ENCODE measurements at places on chromosomes 4 and X.

DNA sequence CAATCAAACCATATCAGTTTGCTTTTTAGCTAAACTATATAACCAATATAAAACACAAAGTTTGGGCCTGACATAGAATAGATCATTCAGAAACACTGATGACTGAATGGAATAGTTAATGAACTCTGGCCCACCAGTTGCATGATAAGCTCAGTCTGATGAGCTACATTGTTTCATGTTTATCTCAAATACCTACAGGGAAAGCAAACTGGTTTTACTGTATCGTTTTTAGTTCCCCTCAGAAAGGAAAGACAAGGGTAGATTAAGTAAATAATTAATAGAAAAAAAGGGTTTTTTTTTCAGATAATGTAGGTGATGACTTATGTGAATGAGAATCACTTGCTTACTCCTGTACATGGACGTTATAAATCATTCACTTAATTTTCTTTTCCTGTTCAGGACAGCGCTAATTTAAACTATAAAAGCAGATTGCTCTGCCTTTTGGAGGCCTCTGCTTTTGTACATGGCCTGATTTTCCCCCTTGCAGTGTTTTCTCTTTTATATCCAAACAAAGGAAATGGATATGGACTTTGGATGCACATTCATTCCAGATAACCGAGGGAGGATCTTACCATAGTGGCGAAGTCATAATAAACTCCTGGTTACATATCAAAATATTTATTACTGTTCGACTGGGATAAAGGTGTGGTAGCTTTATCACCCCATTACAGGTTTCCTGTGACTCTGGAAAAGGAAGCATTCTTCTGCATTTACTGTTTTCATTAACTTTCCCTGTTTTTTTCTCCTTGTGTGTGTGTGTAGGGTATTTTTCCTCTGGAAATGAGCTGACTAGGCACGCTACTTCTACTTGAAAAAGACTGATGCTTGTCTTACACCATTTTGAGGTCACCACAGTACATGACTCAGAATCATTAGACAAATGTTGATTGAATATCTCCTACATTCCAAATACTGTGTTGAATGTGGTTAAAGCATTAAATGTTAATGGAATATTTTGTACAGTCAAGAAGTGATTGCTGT, 373.1 kb upstream of the HS3ST1 start:
- no peak for DNase-seq

GRCh38 chrX:68822641-68823410, 6.0 kb upstream of the EFNB1 start:
- peak; percentile 68 for DNase-seq

- DNase-seq, result peak; percentile 44
These were observed at the start of gene GLRA2 for GRCh38 chrX:14529290-14529989. GLRA2 (plus strand) TSS chrX:14529536; CDS start chrX:14530058, 522 bp downstream.

GRCh38 chrX:40864972-40865371, 129.6 kb upstream of the MED14 start:
- DNase-seq, result peak; percentile 52

- DNase-seq, result no peak
These were observed 83.6 kb downstream of the REPS2 start for GRCh38 chrX:17030092-17030491.

GRCh38 chrX:130645955-130646583, 244.3 kb downstream of the RBMX2 start:
- peak; percentile 1 for DNase-seq

- no peak for DNase-seq
These were observed 51.7 kb upstream of the SLC10A4 start for GRCh38 chr4:48431401-48431800.

- no peak for DNase-seq
These were observed 32.8 kb downstream of the HTT start for GRCh38 chr4:3107271-3107670.

Measured in fibroblast of skin of scalp (primary cell).